ENCODE measurements at places on chromosomes 13 and 19.

DNA sequence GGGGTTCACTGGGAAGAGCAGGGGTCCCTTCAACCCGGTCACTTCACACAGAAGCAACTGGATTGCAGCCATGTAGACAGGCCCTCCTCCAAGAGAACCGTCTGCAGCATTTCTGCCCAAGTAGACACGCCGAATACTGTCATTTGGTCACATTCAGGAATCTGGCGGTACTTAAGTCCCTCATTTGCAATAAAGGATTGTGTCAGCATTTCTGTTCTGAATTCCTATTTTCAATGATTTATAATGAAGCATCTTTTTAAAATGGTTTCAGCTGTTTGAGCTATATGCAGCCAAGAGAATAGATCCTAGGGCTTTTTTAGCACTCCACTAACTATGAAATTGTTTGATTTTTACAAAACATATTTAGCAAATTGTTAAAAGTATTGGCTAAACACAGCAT lies 143.5 kb upstream of the SOX1 start:
- no peak overlapping the region for H3K4me3 ChIP-seq
- H3K36me3 ChIP-seq = no peaks in the 10 kb centered on the region
- peaks cover 7% of the 10 kb centered on the region for H3K27me3 ChIP-seq
- DNase-seq = no peak
- no peak overlapping the region for H3K27ac ChIP-seq

DNA sequence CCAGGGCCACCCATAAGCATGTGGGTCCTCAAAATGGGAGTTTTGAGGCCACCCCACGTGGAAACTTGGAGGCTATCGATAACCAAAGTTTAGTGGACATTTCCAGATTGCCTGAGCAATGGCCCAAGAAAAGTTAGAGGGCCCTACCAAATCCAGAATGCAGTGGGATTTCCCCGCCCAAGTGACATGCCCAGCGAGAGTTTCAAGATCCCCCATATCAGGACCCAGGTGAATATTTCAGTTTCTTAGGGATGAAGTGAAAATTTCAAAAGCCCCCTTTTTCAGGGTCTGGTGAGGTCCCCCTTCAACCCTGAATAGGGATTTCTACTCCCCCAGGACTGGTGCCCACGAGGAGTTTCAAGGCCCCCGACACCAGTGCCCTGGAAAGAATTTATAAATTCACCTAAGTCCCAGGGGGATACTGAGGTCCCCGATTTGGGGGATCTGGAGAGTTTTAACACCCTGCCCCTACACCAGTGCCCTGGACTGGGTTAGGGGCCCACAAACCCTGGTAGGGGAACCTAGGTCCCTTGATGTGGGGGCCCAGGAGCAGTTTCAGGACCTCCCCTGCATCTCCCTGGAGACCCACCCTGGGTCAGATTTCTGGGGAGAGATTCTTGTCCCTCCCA lies 695 bp downstream of the BST2 start:
- DNase-seq = no peak
- no peaks in the 10 kb centered on the region for H3K27me3 ChIP-seq
- H3K4me1 ChIP-seq = no peaks in the 10 kb centered on the region
- no peaks in the 10 kb centered on the region for H3K36me3 ChIP-seq
- H3K4me3 ChIP-seq = no peak overlapping the region
- no peak overlapping the region for H3K27ac ChIP-seq

- H3K27me3 ChIP-seq = no peaks in the 10 kb centered on the region
- H3K4me3 ChIP-seq = no peak overlapping the region
- no peak overlapping the region for H3K27ac ChIP-seq
- peaks cover 8% of the 10 kb centered on the region for H3K4me1 ChIP-seq
- DNase-seq = no peak
- H3K36me3 ChIP-seq = no peaks in the 10 kb centered on the region
These were observed 71.9 kb downstream of the CDK8 start for GRCh38 chr13:26325876-26326275.

DNA sequence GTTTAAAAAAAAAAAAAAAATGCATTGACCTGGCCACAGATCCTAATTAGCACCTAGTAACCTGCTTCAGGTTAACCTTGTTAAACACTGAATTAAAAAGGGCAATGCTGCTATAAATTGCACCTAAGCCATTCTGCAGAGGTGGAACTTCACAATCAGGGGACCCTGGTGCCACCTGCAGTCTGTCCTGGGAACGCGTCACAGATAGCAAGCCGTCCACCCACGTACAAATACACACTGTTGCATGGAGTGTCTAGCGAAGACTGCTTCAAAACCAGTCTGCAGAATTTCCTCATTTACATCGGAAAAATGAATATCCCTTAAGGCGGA lies 169.3 kb downstream of the COL4A1 start:
- H3K27me3 ChIP-seq = peaks cover 6% of the 10 kb centered on the region
- H3K4me1 ChIP-seq = peaks cover 7% of the 10 kb centered on the region
- H3K27ac ChIP-seq = peak overlapping the region; percentile 84
- no peaks in the 10 kb centered on the region for H3K36me3 ChIP-seq

DNA sequence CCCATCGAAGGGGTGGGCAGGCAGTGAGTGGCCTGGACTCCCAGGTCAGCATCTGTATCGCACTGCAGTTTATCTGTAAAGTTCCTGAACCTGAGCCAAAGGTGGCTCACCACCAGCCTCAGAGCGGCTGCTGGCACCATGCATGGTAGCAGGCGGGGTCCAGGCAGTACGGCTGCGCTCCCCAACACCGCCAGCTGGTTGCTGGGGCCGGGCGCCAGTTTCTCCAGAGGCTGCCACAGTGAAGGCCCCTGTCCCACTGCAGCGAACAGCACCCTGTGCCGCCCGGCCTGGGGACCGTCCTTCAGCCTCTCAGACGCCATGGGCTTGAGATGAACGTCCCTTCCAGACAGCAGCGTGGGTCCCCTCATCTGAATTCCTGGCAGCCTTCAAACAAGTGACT lies 109.8 kb downstream of the KDM4B start:
- H3K4me3 ChIP-seq = no peak overlapping the region
- no peak for DNase-seq
- H3K4me1 ChIP-seq = no peaks in the 10 kb centered on the region
- H3K27me3 ChIP-seq = no peaks in the 10 kb centered on the region
- H3K27ac ChIP-seq = no peak overlapping the region

DNA sequence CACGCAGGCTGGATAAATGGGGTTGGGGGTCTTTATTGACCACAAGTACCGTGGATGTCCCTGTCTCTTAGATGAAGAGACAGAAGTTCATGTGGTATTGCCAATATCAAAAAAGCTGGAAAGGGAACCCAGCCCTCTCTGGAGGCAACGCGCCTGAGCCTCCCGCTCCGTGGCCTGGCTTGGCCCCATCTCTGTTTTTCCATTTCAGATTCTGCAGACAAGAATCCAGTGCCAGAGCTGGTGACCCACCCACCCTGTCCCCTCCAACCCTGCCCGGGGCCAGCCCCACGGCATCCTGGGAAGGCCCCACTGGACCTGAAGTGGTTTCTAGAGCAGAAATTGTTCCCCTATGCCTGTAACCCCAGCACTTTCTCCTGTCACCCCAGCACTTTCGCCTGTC lies 57.7 kb downstream of the PTPRS start:
- H3K36me3 ChIP-seq = no peaks in the 10 kb centered on the region
- H3K4me1 ChIP-seq = no peaks in the 10 kb centered on the region
- H3K27ac ChIP-seq = no peak overlapping the region
- H3K27me3 ChIP-seq = no peaks in the 10 kb centered on the region
- H3K4me3 ChIP-seq = no peak overlapping the region

DNA sequence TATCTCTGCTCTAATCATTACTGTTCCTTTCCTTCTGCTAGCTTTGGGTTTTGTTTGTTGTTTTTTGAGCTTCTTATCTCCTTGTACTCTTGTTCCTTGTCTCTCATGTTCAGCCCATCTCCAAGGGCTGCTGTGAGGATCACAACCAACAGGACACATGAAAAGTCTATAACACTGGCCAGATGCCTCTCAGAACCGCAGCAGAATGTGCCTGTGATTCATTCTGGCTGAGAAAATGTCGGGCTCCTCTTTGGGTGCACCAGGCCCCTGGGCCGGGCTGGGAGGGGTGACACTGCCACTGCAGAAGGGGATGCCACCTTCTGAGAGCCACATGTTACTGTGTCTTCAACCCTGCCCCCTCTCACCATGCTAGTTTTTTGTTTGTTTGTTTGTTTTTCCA lies 48.0 kb downstream of the GGACT start:
- H3K27ac ChIP-seq = no peak overlapping the region
- no peaks in the 10 kb centered on the region for H3K36me3 ChIP-seq
- no peaks in the 10 kb centered on the region for H3K27me3 ChIP-seq
- DNase-seq = no peak
- H3K4me1 ChIP-seq = peaks cover 11% of the 10 kb centered on the region

- no peak overlapping the region for H3K4me3 ChIP-seq
- no peak overlapping the region for H3K27ac ChIP-seq
- H3K4me1 ChIP-seq = no peaks in the 10 kb centered on the region
- no peak for DNase-seq
- no peaks in the 10 kb centered on the region for H3K36me3 ChIP-seq
These were observed 472.8 kb downstream of the FGF9 start for GRCh38 chr13:22143671-22144070.

- no peak overlapping the region for H3K4me3 ChIP-seq
- peak; percentile 10 for DNase-seq
- no peaks in the 10 kb centered on the region for H3K27me3 ChIP-seq
These were observed 3.5 kb upstream of the SBNO2 start for GRCh38 chr19:1177322-1178114.

DNA sequence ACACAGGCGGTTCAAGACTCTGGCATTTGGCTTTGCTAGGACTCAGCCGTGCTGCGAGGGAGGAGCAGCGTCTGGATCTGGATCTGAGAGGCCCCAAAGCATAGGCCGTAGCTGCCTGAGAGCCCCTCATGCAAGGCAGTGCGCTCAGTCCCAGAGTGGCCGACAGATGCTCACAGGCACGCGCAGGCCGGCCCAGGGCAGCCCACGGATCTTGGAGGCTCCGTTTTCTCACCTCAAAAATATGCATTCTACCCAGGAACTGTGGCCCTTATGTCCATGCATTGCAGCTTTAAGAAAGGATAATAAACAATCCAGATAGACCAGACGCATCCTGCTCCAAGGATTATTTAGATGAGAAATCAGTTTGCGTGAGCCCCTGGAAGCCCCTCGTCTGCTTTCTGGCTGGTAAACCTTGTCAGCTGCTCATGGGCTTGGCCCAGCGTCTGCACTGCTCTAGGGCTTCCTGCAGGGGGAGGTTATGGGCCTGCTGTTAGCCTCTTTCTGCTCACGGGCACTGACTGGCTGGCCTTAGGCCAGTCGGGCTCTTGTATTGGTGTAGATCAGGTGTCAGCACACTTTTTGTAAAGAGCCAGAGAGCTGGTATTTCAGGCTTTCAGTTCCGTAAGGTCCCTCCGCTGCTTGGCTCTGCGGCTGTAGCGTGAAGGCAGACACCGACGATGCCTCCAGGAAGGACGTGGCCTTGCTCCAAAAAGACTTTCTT lies 24.2 kb downstream of the TEX29 start:
- H3K36me3 ChIP-seq = no peaks in the 10 kb centered on the region
- no peaks in the 10 kb centered on the region for H3K4me1 ChIP-seq
- H3K27ac ChIP-seq = peak overlapping the region; percentile 53
- H3K4me3 ChIP-seq = no peak overlapping the region

DNA sequence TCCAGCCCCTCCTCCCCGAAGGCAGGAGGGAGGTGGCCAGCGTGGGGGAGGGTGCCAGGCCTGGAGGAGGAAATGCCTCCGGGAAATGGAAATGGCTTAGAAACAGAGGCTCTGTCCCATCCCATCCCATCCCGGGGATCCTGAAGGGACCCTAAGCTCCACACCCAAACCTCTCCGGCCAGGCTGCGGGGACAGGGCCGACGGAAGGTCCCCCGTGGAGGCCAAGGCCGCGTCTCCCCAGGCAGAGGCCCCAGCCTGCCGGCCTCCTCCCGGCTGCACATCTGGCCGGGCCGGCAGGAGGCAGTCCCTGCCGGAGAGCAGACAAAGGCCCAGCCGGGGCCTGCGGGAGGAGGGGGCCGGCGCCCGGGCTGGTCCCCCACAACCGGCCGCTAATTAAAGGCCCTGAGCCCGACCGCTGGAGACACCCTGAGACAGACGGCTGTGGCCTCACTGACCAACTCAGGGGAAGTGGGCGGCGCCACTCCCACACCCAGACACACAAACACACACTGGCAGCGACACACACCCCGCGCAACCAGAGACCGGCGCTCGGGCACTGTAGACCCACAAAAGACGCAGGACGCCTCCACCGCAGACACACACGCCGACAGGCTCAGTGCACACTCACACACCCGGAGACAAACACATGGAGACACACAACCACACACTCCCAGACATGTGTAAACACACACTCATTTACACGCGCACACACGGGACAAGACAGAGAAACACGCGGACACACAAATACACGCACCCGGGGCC lies 1.1 kb downstream of the ADAMTS10 start:
- peaks cover 6% of the 10 kb centered on the region for H3K4me1 ChIP-seq
- DNase-seq = peak; percentile 78
- no peaks in the 10 kb centered on the region for H3K36me3 ChIP-seq
- H3K27me3 ChIP-seq = no peaks in the 10 kb centered on the region

- H3K27me3 ChIP-seq = no peaks in the 10 kb centered on the region
- no peak overlapping the region for H3K4me3 ChIP-seq
- DNase-seq = no peak
- peaks cover 7% of the 10 kb centered on the region for H3K4me1 ChIP-seq
- H3K27ac ChIP-seq = peak overlapping the region; percentile 20
These were observed 569.8 kb downstream of the FGF9 start for GRCh38 chr13:22240716-22241115.

DNA sequence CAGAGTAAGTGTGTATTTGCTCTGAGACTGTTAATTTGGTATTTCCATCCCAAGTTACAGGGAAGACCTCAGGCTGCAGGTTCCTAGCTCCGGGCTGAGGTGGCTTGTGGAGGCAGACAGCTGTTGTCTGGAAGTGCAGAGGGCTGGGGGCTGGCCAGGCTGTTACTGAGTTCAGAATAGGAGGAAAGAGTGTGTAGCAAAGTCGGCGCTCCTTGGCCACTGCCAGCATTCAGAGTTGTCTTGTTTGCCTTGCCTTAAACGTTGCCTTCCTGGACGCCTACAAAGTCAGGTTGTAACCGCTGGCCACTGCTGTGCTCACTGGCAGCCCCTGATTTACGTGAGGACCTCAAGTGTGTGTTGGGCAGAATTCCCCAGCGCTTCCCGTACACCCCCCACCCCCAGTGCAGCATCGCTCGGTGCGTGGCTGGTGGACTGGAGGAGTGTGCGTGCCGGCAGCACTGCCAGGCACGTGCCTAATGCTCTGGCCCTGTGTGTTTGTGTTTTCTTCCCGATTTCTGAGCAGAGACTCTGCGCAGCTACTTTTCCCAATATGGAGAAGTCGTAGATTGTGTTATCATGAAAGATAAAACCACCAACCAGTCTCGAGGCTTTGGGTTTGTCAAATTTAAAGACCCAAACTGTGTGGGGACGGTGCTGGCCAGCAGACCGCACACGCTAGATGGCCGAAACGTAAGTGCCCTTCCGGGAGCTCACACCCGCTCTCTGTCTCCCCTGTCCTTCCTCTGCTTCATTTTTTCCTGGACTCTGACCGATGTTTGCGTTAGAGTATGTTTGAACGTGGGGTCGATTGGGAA lies 10.5 kb downstream of the DAZAP1 start:
- H3K27me3 ChIP-seq = no peaks in the 10 kb centered on the region
- no peak overlapping the region for H3K4me3 ChIP-seq
- peaks cover 43% of the 10 kb centered on the region for H3K4me1 ChIP-seq
- H3K27ac ChIP-seq = peak overlapping the region; percentile 99
